ENCODE measurements at places on chromosomes 16 and 17.

- DNase-seq = no peak
Measured at GRCh38 chr17:78421534-78422266, 43.3 kb downstream of the PGS1 start.

GRCh38 chr16:87812200-87812656, 46.4 kb upstream of the KLHDC4 start:
- no peak for DNase-seq

GRCh38 chr16:67474551-67475455, 6.2 kb downstream of the ATP6V0D1 start:
- DNase-seq = no peak

GRCh38 chr16:89044418-89045180, 49.1 kb upstream of the ACSF3 start:
- no peak for DNase-seq

Measured in GM04503 (cell line).